Esophagus mucosa (tissue), 1 donor: ENCODE measurements at places on chromosomes 7 and 10. TPM values are rescaled to one million over a fixed set of nuclear protein-coding genes. Genes with fewer than 3 reads are reported as not detected.

DNA sequence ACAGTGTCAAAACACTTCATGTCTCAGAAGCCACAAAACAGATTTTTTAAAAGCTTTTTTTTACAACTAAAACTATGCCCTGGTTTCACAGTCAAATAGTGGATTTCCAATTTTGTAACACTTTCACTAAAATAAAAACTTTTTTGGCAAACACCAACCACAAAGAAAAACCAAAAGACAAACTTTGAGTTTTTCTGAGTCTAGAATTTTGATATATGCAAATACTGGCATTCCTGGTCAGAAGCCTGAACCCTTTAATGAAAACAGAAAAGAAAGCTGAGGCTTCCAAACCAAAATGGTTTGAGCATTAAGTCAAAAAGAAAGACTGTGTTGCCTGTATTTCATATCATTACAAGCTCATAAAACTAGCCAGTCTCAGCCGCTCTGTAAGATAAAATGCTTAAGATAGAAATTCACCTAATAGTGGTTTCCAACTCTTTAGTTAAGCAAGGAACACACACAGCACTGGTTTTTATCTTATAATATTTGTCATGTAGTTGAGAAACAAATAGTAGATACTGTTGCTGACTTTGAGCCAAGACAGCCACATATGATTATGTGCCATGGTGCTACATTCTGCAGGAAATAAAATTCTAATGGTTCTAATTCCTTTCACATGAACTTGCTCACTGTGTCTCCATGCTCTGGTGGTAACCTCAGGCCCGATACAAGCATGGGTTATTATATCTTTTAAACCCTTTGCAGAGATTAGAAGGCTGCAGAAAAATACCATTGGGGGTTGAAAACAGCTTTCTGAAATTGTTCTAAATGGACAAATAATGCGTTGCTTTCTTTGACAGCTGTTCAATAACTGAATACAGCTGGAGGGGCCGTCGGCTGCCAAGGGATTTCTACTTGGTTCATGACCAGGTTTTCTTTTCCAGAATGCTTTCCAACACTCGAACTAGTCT is 49.4 kb downstream of the FAM171A1 start:
- ATAC-seq, result no peak

DNA sequence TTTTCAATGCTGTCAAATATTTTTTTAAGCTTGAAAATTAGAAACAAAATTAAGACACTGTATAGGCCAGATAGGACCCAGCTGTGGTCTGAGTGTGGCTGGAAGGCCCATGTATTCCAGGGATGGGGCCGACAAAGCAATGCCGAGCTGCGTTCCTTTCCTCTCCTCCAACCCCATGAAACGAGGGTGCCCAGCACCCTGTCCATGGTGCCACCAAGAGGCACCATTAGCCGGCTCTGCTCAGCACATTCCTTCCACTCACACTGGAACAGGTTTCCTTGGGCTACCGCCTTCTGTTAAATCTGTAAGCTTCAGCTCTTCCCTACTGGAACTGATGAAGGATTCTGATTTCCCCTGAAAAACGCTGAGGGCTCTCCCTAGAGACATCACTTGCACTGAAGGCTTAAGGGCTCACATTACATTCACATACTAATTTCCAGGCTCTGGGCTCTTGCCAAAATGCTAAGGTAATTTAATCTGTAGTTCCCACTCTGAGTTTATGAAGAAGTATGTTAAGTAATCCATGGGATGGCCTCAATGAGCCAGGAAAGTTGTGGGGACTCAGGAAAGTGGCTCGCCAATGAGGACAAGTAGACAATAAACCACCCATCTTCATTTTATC is 73.7 kb upstream of the CAMK2B start:
- no peak for ATAC-seq

- no peak for ATAC-seq
Measured at GRCh38 chr10:1530871-1531517, 206.3 kb downstream of the ADARB2 start.

DNA sequence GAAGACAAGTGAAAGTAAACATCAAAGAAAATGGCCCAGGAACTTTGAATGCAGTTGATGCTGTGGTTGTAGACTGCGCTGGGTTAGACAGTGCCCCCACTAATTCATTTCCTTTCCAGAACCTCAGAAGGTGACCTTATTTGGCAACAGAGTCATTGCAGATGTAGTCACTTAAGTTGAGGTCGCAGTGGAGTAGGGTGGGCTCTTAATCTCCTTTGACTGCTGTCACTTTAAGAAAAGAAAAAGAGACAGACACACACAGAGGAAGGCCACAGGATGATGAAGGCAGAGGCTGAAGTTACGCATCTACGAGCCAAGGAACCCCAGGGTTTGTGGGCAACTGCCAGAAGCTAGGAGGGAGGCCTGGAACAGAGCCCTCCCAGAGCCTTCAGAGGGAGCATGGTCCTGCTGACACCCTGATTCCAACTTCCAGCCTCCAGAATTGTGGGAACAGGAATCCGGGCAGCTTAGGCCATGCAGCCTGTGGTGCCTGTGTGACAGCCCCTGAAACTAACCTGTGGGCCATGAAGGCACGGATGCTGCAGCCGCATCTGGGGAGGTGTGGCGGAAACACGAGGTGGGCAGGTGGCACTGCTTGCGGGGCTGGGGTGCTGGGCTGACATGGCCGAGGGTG is 107.6 kb downstream of the PRKAG2 start:
- no peak for ATAC-seq

Gene HHEX
- 1.1 TPM for total RNA-seq

DNA sequence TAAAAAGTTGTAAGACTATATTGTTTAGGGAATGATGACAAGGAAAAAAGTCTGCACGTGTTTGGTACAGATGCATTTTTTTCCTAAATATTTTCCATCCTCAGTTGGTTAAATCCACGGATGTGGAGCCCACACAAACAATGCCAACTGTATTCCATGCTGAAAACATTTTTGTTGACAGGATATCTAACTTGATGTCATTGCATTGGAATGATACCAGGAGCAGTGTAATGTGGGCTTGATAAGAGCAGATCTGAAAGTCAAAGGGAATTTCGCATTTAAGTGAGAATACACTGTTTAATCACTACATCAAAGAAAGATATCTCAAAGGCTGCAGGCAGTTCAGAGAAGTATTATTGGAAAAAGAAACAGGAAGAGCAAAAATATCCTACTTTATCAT is 49.5 kb upstream of the TMEM140 start:
- ATAC-seq, result no peak

Gene CC2D2B
- 0.36 TPM for total RNA-seq
